Activated CD4-positive, alpha-beta T cell treated with anti-CD3 and anti-CD28 coated beads, Interleukin-2, amount 50 U/mL, for 24 hours (primary cell): ENCODE measurements at places on chromosomes 1 and 21.

DNA sequence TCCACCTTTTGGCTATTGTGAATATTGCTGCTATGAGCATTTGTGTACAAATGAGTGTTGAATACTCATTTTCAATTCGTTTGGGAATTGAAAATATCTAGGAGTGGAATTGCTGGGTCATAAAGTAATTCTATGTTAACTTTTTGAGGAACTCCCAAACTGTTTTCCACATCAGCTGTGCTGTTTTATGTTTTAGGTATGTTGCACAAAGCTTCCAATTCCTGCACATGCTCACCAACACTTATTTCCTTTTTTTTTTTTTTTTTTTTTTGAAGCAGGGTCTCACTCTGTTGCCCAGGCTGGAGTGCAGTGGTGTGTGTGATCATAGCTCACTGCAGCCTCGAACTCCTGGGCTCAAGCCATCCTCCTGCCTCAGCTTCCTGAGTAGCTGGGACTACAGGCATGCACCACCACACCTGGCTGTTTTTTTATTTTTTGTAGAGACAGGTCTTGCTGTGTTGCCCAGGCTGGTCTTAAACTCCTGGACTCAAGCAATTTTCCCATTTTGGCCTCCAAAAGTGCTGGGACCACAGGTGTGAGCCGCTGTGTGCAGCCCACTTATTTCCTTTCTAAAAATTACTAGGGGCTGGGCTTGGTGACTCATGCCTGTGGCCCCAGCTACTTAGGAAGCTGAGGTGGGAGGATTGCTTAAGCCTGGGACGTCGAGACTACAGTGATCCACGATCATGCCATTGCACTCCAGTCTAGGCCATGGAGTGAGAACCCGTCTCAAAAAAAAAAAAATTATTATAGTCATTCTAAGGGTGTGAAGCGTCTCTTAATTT, 33.4 kb downstream of the TMCC2 start:
- DNase-seq: no peak

- DNase-seq: no peak
Measured at GRCh38 chr1:51908499-51908898, 30.0 kb upstream of the NRDC start.

GRCh38 chr1:43704838-43705237, 2.5 kb upstream of the ST3GAL3 start:
- no peak for DNase-seq

GRCh38 chr1:199029401-199029800, 390.6 kb downstream of the PTPRC start:
- no peak for DNase-seq

GRCh38 chr21:35203093-35203977, 154.2 kb upstream of the RUNX1 start:
- DNase-seq: no peak

GRCh38 chr1:3795453-3796214, 664 bp downstream of the LRRC47 start:
- DNase-seq: no peak

GRCh38 chr1:227934476-227935313, 13.0 kb downstream of the WNT9A start:
- peak; percentile 45 for DNase-seq

DNA sequence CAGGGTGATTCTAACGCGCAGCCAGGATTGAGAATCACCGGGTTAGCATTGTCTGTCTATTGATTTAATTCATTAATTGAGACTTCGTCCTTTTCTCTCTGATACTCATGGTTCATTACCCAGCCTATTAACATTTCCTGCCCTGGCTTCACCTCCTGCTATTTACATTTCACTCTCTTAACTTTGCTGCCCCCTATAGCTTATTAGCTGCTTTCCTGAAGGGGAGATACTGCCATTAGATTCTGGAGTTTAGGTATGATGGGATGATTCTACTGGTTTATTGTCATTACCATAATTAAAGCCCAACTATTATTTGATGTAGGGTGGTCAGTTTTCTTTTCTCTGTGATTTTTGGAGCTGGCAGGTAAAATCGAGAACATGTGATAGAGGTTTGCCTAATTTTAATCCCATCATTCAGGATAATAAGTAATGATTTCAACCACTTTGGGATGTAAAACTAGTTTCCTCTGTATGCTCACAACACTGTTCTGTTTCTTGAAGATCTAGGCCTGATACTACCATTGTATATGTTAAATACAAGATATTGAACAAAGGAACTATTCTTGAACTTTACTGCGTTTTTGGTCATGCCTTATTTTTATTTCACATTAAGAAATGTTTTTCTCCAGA, 6.4 kb downstream of the PPP2R5A start:
- DNase-seq: no peak

DNA sequence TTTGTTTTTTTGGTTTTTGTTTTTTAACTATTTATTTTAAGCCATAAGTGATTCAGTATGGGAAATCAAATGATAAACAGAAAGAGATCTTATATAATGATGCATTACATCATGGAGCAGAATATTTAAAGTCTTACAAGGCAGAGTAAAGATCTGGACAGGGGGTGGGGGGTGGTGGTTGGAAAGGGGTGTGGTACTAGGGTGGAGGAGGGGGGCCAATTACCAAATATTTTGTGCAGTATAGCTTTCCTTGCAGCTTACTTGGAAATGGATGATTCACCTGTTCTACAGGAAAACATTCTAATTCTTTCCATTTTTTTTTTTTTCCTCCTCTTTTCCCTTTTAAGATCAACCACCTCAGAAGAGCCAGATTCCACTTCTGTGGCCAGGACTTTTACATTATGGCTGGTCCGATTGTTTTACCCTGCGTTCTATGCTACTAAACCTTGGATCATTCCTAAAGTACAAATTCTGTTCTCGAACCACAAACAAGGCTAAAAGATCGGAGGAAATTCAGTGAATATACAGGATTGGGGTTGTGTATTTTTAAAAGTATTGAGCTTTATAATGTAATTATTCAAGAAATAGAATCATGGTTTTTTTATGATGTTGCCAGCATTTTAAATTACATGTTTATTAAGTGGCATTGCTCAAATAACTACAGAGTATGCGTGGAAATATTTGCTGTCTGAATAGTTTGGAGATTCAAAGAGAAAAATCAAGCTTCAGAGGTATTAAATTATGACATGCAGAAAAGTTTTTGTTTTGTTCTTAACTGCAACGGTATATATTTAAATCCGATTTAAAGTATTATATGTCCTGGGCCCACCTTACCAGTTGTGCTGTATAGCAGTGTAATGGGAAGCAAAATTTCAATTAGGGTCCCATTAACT, 859.5 kb downstream of the USP25 start:
- DNase-seq: no peak

- DNase-seq: no peak
Measured at GRCh38 chr1:184033711-184034167, 3.8 kb downstream of the COLGALT2 start.

DNA sequence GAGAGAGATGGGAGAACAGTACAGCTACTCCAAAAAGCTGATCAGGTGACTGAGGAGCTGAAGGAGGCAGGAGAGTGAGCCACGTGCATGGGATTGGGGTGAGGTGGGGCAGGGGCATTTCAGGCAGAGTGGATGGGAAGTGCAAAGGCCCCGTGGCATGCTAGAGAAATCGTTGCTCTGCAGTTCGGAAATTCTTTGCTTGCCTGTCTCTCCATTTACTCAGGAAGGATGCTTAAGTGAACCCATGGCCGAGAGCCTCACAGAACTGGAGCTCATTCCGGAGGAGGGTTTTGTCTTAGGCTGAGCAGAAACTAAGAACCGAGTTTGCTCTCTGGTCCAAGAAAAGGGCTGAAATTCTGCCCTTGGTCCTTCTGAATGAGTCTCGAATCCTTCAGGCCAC, 139.8 kb upstream of the TMEM51 start:
- DNase-seq: no peak

GRCh38 chr1:84403347-84403746, 5.1 kb downstream of the DNASE2B start:
- no peak for DNase-seq

- DNase-seq: no peak
Measured at GRCh38 chr1:114003431-114003830, 24.2 kb downstream of the OLFML3 start.

- no peak for DNase-seq
Measured at GRCh38 chr1:50969611-50970508, at the start of gene CDKN2C. CDKN2C (plus strand) TSS chr1:50970245; CDS start chr1:50970369, 124 bp downstream.

DNA sequence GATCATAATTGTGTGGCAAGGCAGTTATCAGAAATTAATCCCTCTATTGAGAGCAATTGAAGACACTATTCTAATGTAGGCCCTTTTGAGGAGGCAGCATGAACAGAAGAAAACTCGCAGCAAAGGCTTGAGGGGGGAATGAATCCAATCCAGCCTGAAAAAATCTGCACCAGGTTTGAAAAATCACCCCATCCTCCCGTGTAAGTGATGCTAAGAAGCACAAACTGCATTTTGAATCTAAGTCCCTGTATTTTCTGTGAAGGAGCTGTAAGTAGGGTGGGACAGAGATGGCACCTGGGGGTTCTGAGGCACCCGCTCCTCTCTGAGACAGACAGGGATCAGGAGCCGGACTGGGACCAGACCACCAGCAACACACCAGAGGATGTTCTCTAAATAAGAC, at the start of gene CRB1:
Gene CRB1, plus strand, starts transcription at position 241 of the 400 bp plus-strand sequence. CDS start 161 bp downstream, outside the sequence.
- no peak for DNase-seq

DNA sequence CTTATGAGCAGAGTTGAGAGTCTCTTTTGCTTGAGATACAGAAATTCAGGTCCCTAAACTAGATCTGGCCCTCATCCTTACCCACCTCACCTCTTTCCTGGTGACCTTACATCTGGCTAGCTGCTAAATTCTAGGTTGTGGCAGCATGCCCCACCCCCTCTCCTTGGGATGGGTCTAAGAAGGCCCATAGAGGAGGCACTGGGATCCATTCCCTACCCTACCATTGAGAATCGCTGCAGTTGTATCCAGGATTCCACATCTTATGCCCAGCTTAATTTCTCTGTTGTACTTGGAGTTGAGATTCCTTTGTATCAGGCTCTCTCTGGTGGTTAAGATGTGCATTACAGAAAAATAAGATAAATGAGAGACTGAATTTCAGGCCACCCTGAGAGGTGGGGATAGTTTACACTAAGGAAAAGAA, 9.5 kb upstream of the TMEM39B start:
- DNase-seq: no peak
